Lung (tissue), 17 donors: ENCODE measurements at places on chromosomes 6 and 20. TPM values are rescaled to one million over a fixed set of nuclear protein-coding genes. Genes with fewer than 3 reads are reported as not detected.

- H3K27me3 ChIP-seq: no peaks in the 10 kb centered on the region
- no peak for DNase-seq
- H3K4me3 ChIP-seq: no peak overlapping the region
Measured at GRCh38 chr6:73978330-73978729, 282.3 kb downstream of the CD109 start.

GRCh38 chr6:30799210-30799609 lies 54.9 kb upstream of the IER3 start:
- no peaks in the 10 kb centered on the region for H3K36me3 ChIP-seq
- DNase-seq: peak; percentile 63
- peaks cover 6% of the 10 kb centered on the region for H3K4me1 ChIP-seq
- H3K4me3 ChIP-seq: no peak overlapping the region
- no peak overlapping the region for H3K27ac ChIP-seq

DNA sequence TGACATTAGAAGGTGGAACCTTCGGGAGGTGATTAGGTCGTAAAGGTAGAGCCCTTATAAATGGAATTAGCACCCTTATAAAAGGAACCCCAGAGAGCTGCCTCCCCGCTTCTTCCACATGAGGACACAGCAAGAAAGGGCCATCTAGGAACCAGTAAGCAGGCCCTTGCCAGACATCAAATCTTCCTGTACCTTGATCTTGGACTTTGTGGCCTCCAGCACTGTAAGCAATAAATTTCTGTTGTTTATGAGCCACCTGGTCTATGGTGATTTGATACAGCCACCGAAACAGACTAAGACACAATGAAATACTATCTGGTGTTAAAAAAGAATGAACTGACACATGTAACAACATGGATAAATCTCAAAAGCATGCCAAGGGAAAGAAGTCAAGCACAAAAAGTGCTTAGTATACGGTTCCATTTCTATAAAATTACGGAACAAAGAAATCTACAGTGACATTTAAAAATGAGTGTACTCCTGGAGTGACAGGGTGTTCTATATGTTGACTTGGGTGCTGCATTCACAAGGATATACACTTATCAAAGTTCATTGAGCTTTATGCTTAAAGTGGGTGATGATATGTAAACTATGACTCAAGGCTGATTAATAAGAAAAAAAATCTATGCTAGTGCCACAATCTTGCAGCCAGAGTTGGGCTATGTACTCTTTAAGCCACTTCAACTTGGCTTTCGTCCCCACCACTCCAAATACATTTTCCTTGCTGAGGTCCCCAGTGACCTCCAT lies 18.4 kb downstream of the SERPINB1 start:
- no peak for DNase-seq
- peaks cover 10% of the 10 kb centered on the region for H3K4me1 ChIP-seq
- H3K27ac ChIP-seq: no peak overlapping the region
- no peak overlapping the region for H3K4me3 ChIP-seq

GRCh38 chr6:112044196-112044595 lies 9.7 kb upstream of the CCN6 start:
- H3K27ac ChIP-seq: peak overlapping the region; percentile 59
- H3K4me1 ChIP-seq: no peaks in the 10 kb centered on the region
- no peaks in the 10 kb centered on the region for H3K36me3 ChIP-seq
- no peak overlapping the region for H3K4me3 ChIP-seq

GRCh38 chr6:142395768-142396231 lies 94.0 kb downstream of the ADGRG6 start:
- no peak for DNase-seq
- no peaks in the 10 kb centered on the region for H3K4me1 ChIP-seq
- H3K36me3 ChIP-seq: peaks cover 43% of the 10 kb centered on the region

GRCh38 chr6:43511824-43512415 lies 1.8 kb upstream of the LRRC73 start:
- H3K27ac ChIP-seq: no peak overlapping the region
- H3K4me3 ChIP-seq: no peak overlapping the region
- peaks cover 14% of the 10 kb centered on the region for H3K27me3 ChIP-seq
- peaks cover 27% of the 10 kb centered on the region for H3K36me3 ChIP-seq
- DNase-seq: no peak

GRCh38 chr20:24895898-24896658 lies 53.0 kb upstream of the CST7 start:
- H3K27me3 ChIP-seq: no peaks in the 10 kb centered on the region
- H3K4me3 ChIP-seq: no peak overlapping the region
- no peak overlapping the region for H3K27ac ChIP-seq
- H3K36me3 ChIP-seq: no peaks in the 10 kb centered on the region
- DNase-seq: no peak

- peak; percentile 39 for DNase-seq
- no peak overlapping the region for H3K27ac ChIP-seq
Measured at GRCh38 chr20:38728911-38729642, 4.8 kb downstream of the SLC32A1 start.

DNA sequence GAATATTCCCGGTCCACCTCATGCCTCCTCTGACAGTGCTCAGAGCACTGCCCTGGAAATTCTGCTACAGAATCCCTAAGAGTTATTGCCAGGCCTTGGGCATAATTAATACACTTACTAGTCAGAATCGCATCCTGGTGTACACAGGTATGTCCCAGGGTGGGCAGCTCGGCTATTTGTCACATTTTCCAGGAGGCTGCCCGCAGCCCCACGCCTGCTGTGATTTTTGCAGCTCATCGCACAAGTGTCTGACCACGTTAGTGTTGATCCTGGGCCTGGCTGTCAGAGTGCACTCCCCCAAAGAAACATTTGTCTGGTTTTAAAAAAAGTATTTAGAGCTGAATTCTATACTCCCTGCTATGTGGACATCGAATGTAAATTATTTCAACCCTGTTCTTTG lies 105.4 kb downstream of the CD83 start:
- H3K4me3 ChIP-seq: no peak overlapping the region
- H3K27me3 ChIP-seq: no peaks in the 10 kb centered on the region
- no peak for DNase-seq
- no peak overlapping the region for H3K27ac ChIP-seq

GRCh38 chr20:57103146-57103800 lies 163.2 kb downstream of the BMP7 start:
- no peak for DNase-seq
- no peak overlapping the region for H3K4me3 ChIP-seq
- H3K27me3 ChIP-seq: no peaks in the 10 kb centered on the region
- no peaks in the 10 kb centered on the region for H3K36me3 ChIP-seq
- no peak overlapping the region for H3K27ac ChIP-seq

DNA sequence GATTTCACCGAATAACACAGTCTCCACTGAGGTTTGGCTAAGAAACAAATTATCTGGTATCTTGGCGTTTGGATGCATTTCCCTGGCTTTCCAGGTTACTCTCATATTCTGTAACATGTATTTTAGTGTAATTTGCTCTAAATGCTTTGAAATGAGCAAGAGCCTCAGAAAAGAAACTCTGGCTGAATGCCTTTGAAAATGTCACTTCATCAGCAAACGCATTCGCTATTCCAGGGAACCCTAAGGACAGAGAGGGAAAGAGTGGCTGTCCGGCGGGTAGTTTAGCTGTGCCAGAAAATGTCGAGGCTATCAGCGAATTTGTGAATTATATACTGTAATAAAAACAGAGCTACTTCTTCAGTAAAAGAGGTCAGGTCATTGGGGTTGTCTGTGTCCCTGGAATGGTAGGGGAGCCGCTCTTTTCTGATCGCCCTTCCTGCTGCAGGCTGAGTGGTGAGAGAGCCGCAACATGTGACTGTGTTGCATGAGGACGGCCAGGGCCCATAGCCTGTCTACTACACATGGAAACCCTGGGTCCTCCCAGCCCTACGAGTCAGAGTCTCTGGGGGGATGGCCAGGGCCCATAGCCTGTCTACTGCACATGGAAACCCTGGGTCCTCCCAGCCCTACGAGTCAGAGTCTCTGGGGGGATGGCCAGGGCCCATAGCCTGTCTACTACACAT lies 57.3 kb downstream of the SMOC2 start:
- peaks cover 4% of the 10 kb centered on the region for H3K27me3 ChIP-seq
- peak; percentile 98 for DNase-seq
- peaks cover 36% of the 10 kb centered on the region for H3K4me1 ChIP-seq
- H3K36me3 ChIP-seq: no peaks in the 10 kb centered on the region
- no peak overlapping the region for H3K4me3 ChIP-seq

- H3K4me1 ChIP-seq: peaks cover 7% of the 10 kb centered on the region
- H3K27me3 ChIP-seq: peaks cover 23% of the 10 kb centered on the region
- no peak overlapping the region for H3K4me3 ChIP-seq
- H3K36me3 ChIP-seq: no peaks in the 10 kb centered on the region
Measured at GRCh38 chr6:150152891-150153876, 10.3 kb downstream of the PPP1R14C start.

- DNase-seq: no peak
- H3K36me3 ChIP-seq: no peaks in the 10 kb centered on the region
- no peaks in the 10 kb centered on the region for H3K4me1 ChIP-seq
Measured at GRCh38 chr6:150024646-150025155, 631 bp downstream of the RAET1L start.

- H3K36me3 ChIP-seq: no peaks in the 10 kb centered on the region
- DNase-seq: peak; percentile 10
- peaks cover 4% of the 10 kb centered on the region for H3K4me1 ChIP-seq
- no peaks in the 10 kb centered on the region for H3K27me3 ChIP-seq
Measured at GRCh38 chr6:43831191-43831590, 61.2 kb downstream of the VEGFA start.

- no peaks in the 10 kb centered on the region for H3K27me3 ChIP-seq
- no peaks in the 10 kb centered on the region for H3K36me3 ChIP-seq
- no peaks in the 10 kb centered on the region for H3K4me1 ChIP-seq
- H3K4me3 ChIP-seq: no peak overlapping the region
- no peak overlapping the region for H3K27ac ChIP-seq
Measured at GRCh38 chr6:16102208-16102607, 26.7 kb upstream of the MYLIP start.

DNA sequence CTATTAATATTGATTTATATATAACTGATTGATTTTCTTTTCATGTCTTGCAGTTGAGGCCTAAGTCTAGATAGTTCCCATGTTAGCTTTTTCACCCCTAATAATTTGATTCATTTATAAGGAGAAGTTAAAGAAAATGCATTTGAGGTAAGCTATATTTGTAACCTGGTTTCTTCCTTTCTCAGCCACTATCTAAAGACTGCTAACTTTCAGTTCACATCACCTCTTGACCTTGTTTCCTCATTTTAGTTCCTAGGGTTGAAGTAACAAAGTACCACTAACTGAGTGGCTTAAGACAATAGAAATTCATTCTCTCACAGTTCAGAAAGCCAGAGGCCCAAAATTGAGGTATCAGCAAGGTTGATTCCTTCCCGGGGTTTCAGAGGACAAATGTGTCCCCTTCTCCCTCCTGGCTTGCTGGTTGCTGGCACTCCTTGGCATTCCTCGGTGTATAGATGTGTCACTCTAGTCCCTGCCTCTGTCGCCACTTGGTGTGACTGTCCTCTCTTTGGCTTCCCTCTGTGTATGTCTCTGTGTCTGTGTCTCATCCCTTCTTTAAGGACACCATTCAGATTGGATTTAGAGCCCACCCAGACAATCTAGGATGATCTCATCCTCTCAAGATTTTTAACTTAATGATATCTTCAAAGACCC lies 55.9 kb upstream of the C20orf144 start:
- H3K27me3 ChIP-seq: no peaks in the 10 kb centered on the region
- no peak overlapping the region for H3K4me3 ChIP-seq
- peaks cover 3% of the 10 kb centered on the region for H3K36me3 ChIP-seq
- DNase-seq: no peak
- H3K4me1 ChIP-seq: peaks cover 17% of the 10 kb centered on the region

- peak within 1 kb of the TSS; percentile 29 for H3K4me3 ChIP-seq
- DNase-seq: peak; percentile 89
- H3K27ac ChIP-seq: peak within 1 kb of the TSS; percentile 68
Measured at GRCh38 chr6:149941583-149942460, at the start of gene ULBP2. ULBP2 (plus strand) TSS chr6:149942014; CDS start chr6:149942073, 59 bp downstream.

GRCh38 chr6:39432330-39433025 lies 110.0 kb upstream of the KCNK16 start:
- no peak overlapping the region for H3K4me3 ChIP-seq
- no peak for DNase-seq
- H3K27me3 ChIP-seq: no peaks in the 10 kb centered on the region
- H3K36me3 ChIP-seq: no peaks in the 10 kb centered on the region

Gene UNC93A
- not detected for total RNA-seq

Gene PKHD1
- 6.1 TPM for total RNA-seq

Gene POM121L2
- total RNA-seq: not detected

Gene NMBR
- total RNA-seq: 0.18 TPM

Gene SIRPB1
- total RNA-seq: 45.6 TPM

Gene EBF4
- total RNA-seq: 8.2 TPM

Gene SLC13A3
- total RNA-seq: 2.4 TPM

Gene SLPI
- 1,312 TPM for total RNA-seq

Gene ZNF831
- 1.0 TPM for total RNA-seq

Gene RSPH9
- 6.4 TPM for total RNA-seq

Gene JPH2
- total RNA-seq: 9.2 TPM

Gene PET117
- 8.9 TPM for total RNA-seq
